Activated CD4-positive, alpha-beta memory T cell treated with anti-CD3 and anti-CD28 coated beads, Interleukin-2, amount 10 ng/mL, durations not matched to agents 7 days and 5 days (primary cell): ENCODE measurements at places on chromosomes 6 and 20.

GRCh38 chr6:44415873-44416502 is 28.5 kb downstream of the CDC5L start:
- DNase-seq = no peak

- no peak for DNase-seq
These were observed 6.7 kb downstream of the PFDN4 start for GRCh38 chr20:54214566-54214965.

GRCh38 chr6:57075092-57075491 is 14.9 kb upstream of the ZNF451 start:
- DNase-seq = no peak

DNA sequence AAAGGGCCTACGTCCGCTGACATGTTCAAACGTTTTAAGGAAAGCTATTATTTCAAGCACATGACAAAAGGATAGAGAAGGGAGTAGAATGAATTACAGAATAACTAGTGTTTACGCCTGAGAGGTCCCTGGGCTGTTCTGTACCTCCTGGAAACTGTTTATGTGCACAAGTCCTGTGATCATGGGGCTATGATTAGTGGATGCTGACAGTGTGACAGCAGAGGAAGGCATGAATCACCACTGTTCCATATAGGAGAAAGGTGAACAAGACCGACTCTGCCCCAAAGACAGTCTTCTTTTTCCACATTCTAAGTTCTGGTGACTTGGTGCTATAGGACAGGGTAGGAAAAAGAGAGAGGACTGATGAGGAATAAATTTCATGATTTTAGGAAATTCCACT is 249.2 kb upstream of the PRDM1 start:
- DNase-seq = no peak

GRCh38 chr6:144855812-144856531 is 570.8 kb downstream of the UTRN start:
- DNase-seq = no peak

- DNase-seq = peak; percentile 50
These were observed 51.4 kb downstream of the TGM2 start for GRCh38 chr20:38113401-38114325.

DNA sequence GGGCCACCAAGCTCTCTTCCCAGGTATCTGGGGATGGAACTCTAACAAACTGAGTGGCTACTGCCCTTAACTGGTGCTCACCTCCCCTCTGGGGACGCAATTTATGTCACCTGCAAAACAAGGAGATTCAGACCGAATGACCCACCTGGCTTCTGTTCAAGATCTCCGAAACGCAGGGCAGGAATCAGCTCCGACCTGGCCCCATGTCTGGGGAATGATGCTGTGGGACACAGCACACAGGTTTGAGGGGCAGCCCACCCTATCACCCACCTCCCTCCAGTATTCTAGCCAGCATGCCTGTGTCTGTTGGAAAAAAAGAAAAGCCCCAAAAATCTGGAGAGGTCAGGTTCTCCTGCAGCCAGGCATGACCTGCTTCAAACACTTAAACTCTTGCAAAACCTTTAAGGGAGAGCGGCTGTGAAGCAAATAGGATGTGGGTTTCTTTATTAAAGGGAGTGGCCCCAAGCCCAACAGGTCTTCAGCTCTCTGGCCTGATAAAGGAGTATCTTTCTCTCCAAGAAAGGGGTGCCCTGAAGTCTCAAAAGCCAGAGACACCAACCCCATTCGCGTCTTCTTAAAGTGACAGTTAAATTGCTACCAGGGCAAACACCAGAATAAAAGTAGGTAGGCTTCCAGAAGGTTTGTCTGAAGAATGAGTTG is 6.4 kb downstream of the PREX1 start:
- no peak for DNase-seq

DNA sequence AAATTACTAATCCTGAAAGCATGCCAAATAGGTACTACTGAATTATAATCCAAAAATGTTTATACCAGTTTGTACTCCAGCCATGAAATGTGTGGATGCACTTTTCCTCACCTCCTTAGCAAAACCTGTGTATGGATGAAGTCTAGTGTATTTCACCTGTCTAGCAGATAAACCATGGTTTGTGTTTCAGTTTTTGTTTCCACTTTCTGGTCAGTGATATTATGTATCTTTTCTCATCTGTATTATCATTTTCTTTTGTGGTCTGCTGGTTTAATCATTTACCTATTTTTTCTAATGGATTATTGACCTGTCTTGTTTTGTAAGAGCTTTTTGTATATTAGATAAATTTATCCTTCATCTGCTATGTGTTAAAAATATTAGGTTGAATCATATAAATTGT is 41.0 kb upstream of the TMEM217 start:
- DNase-seq = no peak

GRCh38 chr6:169918239-169918953 is 167.0 kb downstream of the ERMARD start:
- no peak for DNase-seq

DNA sequence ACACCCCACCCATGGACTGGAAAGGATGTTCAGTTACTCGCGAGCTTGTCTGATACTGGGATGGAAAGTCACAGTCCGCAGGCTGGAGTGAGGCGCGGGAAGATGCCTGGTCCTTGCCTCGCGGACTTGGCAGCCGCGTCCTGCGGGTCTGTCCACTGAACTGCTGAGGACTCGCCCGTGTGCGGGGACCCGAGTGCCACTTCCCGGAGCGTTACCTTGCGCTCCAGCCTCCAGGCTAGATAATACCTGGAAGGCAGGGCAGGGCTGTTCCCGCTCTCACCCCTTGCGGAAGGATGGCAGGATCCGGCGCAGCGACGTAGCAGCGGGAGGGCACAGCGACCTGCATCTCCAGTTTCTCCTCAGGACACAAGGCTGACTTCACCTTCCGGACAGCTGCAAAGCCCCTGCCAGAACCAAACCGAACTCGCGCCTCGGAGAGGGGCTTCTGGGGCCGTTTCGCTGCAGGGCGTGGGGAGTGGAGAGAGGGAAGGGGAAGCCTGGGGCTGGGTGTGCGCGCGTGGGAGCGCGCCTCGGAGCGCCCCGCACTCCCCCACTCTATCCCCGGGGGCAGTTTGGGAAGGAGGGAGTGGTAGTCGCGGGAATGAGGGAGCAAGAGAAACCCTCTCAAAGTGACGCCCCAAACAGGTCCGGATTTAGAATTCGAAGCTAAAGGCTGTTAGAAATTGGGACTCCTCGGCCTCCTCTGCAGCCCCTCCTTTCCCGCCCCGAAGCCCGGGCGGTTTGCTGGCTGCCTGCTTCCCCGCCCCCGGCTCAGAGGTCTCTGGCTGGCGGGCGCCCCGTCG is at the start of gene KCNQ5:
Gene KCNQ5 (plus strand): TSS at position 774 of the 803 bp plus-strand sequence.
- peak; percentile 30 for DNase-seq

- no peak for DNase-seq
These were observed 153.3 kb downstream of the RNGTT start for GRCh38 chr6:88810089-88810488.
